ENCODE measurements at places on chromosomes 6 and 20. TPM values are rescaled to one million over a fixed set of nuclear protein-coding genes. Genes with fewer than 3 reads are reported as not detected.

- H3K27me3 ChIP-seq, result no peaks in the 10 kb centered on the region
- H3K36me3 ChIP-seq, result no peaks in the 10 kb centered on the region
- H3K4me1 ChIP-seq, result no peaks in the 10 kb centered on the region
- DNase-seq, result no peak
Measured at GRCh38 chr6:20279051-20279450, 66.8 kb upstream of the MBOAT1 start.

DNA sequence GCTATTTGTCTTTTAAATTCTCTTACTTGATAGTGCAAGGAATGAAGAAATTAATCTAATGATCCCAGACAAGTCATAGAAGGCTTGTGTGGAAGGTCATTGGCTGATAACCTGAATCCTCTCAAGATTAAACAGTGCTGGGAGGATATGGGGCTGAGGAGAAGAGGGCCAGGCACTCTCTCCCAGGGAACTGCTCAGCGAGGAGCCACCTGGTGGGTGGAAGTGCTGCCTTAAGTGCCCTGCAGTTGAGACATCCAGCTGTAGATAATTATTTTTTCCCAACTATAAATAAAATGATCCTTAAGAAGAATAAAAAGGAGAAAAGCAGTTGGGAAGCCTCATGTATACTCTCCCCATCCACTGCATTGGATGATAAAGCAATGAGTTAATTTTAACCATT, 47.9 kb downstream of the BTBD3 start:
- H3K36me3 ChIP-seq, result no peaks in the 10 kb centered on the region
- H3K4me3 ChIP-seq, result no peak overlapping the region
- DNase-seq, result no peak
- no peak overlapping the region for H3K27ac ChIP-seq
- no peaks in the 10 kb centered on the region for H3K4me1 ChIP-seq

DNA sequence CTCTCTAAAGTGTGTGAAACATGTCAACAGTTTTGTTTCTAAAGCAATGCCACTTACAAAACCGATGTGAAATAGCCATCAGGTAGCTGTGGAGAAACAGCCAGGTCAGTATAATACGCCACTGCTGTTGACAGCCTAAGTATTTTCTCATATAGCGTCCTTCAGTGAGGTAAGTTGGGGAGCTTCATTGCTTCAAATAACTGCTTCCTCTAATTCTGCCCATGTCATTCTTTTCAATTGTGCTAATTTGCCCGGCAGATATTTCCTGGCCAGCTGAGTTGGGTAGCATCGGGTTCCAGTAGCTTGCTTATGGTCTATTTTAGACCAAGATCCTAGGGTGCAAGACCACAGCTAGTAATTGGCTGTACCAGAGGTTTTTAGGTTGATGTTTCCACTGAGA, 2.1 kb upstream of the ARMC2 start:
- H3K27ac ChIP-seq, result no peak overlapping the region
- no peaks in the 10 kb centered on the region for H3K36me3 ChIP-seq
- no peak for DNase-seq
- H3K4me1 ChIP-seq, result peaks cover 31% of the 10 kb centered on the region

- H3K27me3 ChIP-seq, result no peaks in the 10 kb centered on the region
- H3K4me1 ChIP-seq, result peaks cover 6% of the 10 kb centered on the region
- DNase-seq, result no peak
- no peak overlapping the region for H3K4me3 ChIP-seq
- no peak overlapping the region for H3K27ac ChIP-seq
- no peaks in the 10 kb centered on the region for H3K36me3 ChIP-seq
Measured at GRCh38 chr20:16346956-16347355, 226.3 kb downstream of the KIF16B start.

- H3K4me3 ChIP-seq, result no peak overlapping the region
- peaks cover 45% of the 10 kb centered on the region for H3K27me3 ChIP-seq
Measured at GRCh38 chr6:101401792-101402621, 8.5 kb downstream of the GRIK2 start.

- no peaks in the 10 kb centered on the region for H3K36me3 ChIP-seq
- H3K4me3 ChIP-seq, result no peak overlapping the region
- no peak for DNase-seq
- no peaks in the 10 kb centered on the region for H3K27me3 ChIP-seq
- no peaks in the 10 kb centered on the region for H3K4me1 ChIP-seq
Measured at GRCh38 chr20:17339000-17339399, 112.2 kb downstream of the PCSK2 start.

GRCh38 chr6:139156102-139156501, 21.2 kb downstream of the HECA start:
- DNase-seq, result no peak
- H3K27ac ChIP-seq, result no peak overlapping the region
- no peaks in the 10 kb centered on the region for H3K36me3 ChIP-seq
- no peak overlapping the region for H3K4me3 ChIP-seq
- no peaks in the 10 kb centered on the region for H3K27me3 ChIP-seq
- peaks cover 17% of the 10 kb centered on the region for H3K4me1 ChIP-seq

DNA sequence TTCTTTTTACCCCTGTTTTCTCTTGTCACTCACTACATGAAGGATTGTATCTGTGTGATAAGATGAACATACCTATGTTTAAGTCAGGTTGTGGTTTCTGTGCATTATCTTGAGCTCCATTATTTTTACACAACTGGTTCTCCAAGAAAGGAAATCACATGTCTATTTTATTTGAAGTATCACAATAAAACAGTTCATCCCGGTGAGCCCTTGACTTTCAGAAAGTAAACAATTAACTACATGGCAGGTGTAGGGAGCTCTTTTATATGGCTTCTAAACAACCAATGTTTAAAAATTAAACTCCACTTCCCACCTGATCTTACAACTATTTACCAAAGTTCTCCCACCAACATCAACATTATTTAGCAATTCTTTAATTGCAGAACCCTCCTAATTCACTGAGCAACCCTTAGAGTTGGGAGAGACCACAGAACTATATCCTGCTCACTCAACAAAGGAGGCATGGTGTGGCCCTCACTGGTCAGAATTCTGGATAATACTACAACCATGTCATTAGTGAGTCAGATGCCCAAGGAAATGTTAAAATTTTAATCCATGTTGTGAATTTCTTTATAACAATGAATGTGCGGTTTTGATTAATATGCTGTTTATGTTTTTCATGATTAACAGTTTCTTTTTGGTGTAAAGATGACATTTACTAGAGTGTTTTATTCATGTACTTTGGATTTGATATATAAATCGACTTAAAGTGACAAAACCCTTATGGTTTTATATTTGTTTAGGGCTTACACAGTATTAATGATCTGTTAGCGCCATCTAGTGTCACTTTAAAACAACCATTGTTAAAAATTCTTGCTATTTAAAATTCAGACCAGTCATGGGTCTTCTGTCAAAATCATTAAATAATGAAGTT, 50.0 kb upstream of the SCGN start:
- peaks cover 10% of the 10 kb centered on the region for H3K36me3 ChIP-seq
- no peak overlapping the region for H3K4me3 ChIP-seq

- H3K36me3 ChIP-seq, result no peaks in the 10 kb centered on the region
- no peaks in the 10 kb centered on the region for H3K27me3 ChIP-seq
- no peaks in the 10 kb centered on the region for H3K4me1 ChIP-seq
Measured at GRCh38 chr6:24551139-24551538, 56.4 kb downstream of the ALDH5A1 start.

DNA sequence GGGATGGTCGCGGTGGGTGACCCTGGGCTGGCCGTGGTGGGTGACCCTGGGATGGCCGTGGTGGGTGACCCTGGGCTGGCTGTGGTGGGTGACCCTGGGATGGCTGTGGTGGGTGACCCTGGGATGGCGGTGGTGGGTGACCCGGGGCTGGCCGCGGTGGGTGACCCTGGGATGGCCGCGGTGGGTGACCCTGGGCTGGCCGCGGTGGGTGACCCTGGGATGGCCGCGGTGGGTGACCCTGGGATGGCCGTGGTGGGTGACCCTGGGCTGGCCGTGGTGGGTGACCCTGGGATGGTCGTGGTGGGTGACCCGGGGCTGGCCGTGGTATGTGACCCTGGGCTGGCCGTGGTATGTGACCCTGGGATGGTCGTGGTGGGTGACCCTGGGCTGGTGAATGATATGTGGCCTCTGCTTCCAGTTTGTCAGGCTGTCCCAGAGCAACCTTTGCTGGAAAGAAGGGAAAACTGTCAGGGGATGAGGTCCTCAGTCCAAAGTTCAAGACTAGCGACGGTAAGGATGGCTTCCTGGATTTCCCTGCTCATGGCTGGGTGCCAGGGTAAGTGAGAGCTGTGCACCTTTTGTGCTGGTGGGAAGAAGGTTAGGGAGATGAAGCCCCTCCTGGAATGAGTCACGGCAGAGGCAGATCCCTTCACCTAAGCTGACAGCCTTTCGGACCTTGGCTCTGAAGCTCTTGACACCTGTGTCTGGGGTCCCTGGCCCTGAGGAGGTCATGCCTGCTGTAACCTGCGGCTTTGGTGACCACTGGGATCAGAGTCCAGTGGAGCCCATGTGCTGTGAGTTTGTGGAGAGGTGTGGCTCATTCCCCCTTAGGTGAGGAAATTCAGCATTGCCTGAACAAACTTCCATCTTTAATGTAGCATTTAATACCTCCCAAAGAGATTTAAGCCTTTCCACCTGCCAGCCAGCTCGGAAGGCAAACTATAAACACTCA, 19.1 kb upstream of the PCMTD2 start:
- H3K27me3 ChIP-seq, result no peaks in the 10 kb centered on the region
- no peaks in the 10 kb centered on the region for H3K4me1 ChIP-seq
- no peak overlapping the region for H3K27ac ChIP-seq

CALHM4 gene
- total RNA-seq, result not detected

DNA sequence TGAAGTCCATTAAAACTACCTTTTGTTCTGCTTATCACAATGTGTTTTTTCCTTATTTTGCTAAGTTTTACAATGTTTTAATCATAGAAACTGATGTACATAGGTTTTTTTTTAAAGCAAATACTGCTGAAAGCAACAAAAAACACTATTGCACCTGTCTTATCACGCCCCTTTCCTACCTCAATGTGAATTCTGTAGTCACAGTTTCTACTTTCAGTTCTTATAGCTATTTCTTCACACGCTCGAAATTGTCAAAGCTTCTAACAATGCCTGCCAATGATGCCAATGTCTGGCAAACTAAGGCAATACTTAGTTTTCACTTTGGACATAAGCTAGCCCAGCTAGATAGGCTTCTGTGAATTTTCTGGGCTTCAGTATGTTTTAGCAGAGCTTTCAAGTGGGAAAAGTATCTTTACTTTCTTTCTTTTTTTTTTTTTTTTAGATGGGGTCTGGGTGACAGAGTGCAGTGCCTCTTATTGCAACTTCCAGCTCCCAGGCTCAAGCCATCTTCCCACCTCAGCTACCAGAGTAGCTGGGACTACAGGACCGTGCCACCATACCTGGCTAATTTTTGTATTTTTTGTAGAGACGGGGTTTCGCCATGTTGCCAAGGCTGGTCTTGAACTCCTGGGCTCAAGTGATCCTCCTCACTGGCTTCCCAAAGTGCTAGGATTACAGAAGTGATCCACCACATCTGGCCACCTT, 85.5 kb upstream of the HTR1B start:
- no peaks in the 10 kb centered on the region for H3K27me3 ChIP-seq
- no peaks in the 10 kb centered on the region for H3K4me1 ChIP-seq
- no peak overlapping the region for H3K27ac ChIP-seq
- no peak overlapping the region for H3K4me3 ChIP-seq

GRCh38 chr6:90401933-90402830, 105.5 kb upstream of the BACH2 start:
- no peak overlapping the region for H3K4me3 ChIP-seq
- no peak for DNase-seq
- H3K27me3 ChIP-seq, result no peaks in the 10 kb centered on the region

GRCh38 chr6:32796848-32797776, 19.7 kb downstream of the HLA-DOB start:
- H3K27me3 ChIP-seq, result peaks cover 46% of the 10 kb centered on the region

FARS2 gene
- 26.1 TPM for total RNA-seq

DNA sequence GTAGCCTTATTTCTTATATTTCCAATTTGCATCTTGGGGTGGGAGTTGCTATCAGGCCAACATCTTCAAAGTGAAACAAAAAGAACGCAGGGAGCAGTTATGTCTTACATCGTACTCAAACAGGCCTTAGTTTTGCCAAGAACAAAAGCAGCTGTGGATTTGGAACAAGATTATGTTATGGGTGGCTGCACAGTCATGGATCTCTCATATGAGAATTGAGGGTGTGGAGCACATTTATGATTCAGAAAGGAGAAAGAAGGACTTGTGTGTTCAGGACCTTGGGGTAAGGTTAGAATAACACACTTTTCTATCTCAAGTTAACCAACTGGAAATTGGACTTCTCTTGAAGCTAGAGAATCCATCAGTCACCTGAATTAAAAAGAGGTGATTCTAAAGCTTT, 259.9 kb downstream of the FOXA2 start:
- no peaks in the 10 kb centered on the region for H3K4me1 ChIP-seq
- DNase-seq, result no peak
- H3K27me3 ChIP-seq, result no peaks in the 10 kb centered on the region
- no peak overlapping the region for H3K4me3 ChIP-seq
- no peaks in the 10 kb centered on the region for H3K36me3 ChIP-seq

GRCh38 chr20:16069389-16070010, 503.7 kb downstream of the KIF16B start:
- H3K4me1 ChIP-seq, result peaks cover 10% of the 10 kb centered on the region
- no peak for DNase-seq
- no peaks in the 10 kb centered on the region for H3K36me3 ChIP-seq
- no peak overlapping the region for H3K4me3 ChIP-seq

- H3K27ac ChIP-seq, result no peak overlapping the region
- DNase-seq, result no peak
- no peaks in the 10 kb centered on the region for H3K27me3 ChIP-seq
Measured at GRCh38 chr6:143603455-143603854, 74.3 kb upstream of the PHACTR2 start.

DNA sequence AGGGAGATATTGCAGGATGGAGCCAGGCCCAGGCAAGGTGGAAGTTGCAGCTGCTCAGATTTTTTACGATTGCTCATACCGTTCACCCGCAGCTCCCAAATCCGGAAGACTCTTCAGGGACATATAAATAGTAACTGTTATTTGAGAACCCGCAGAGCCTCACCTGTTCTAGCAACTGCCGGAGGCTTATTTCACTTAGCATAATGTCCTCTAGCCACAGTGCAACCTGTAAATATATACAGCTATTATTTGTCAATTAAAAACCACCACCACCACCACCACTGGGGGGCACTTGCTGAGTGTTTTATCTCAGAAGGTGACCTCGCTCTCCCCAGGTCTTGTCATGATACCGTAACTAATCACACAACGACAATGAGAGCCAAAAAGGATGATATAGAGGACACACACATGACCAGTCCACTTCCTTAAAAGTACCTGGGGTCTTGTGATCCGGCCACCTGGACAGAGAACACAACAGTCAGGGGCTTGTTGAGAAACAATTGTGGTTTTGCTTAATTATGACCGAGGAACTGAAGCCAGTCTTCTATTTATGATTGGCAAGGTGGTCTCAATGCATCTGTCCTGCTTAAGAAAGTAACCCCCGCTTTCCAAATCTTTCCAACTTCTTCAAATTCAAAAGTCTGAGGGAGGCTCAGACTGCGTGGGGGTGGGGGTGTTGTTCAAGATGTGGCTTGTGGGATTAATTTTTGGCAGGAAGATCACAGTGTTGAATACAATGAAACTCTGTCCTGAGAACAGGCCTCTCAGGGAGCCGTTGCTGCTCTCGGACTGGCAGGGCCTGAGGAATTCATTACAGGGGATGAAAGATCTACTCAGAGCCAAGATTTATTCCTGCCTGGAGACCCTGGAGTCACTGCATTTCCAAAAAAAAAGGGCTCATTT, 107.7 kb upstream of the PRND start:
- H3K4me1 ChIP-seq, result peaks cover 26% of the 10 kb centered on the region
- DNase-seq, result peak; percentile 52
